ENCODE measurements at places on chromosomes 7 and 10. TPM values are rescaled to one million over a fixed set of nuclear protein-coding genes. Genes with fewer than 3 reads are reported as not detected.

The PKD2L1 gene
- not detected for total RNA-seq

The VPS37D gene
- total RNA-seq, result 10.0 TPM

The TMEM26 gene
- total RNA-seq, result 0.05 TPM

The CLEC5A gene
- total RNA-seq, result not detected

The CDC14C gene
- not detected for total RNA-seq

The CHRM2 gene
- total RNA-seq, result 0.14 TPM

The TCF7L2 gene
- 34.8 TPM for total RNA-seq

The EMX2 gene
- total RNA-seq, result 1.1 TPM

The APBB1IP gene
- not detected for total RNA-seq

The PRKG1 gene
- total RNA-seq, result 4.4 TPM

The POU6F2 gene
- total RNA-seq, result 7.6 TPM

The OGDHL gene
- 10.6 TPM for total RNA-seq

The CEP55 gene
- total RNA-seq, result 30.7 TPM

The DOCK4 gene
- total RNA-seq, result 15.3 TPM

DNA sequence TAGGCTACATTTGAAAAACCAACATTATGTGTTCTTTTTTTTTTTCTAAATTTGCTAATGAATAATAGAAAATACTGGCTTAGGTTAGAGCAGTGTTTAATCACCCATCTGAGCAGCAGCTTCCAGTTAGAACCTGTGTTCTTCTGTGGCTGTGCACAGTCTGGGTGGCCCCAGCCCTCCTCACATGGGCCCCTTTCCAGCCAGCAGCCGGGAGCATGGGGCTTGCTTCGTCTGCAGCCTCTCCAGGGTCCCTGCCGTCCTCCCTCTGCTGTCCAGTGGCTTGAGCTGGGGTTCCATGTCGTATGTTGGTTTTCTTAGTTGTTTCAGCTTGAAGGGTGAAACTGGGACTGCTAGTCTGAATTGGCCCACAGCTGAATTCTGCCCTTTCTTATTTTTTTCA lies 37.3 kb downstream of the BNIP3 start:
- H3K4me3 ChIP-seq, result no peak overlapping the region
- no peak overlapping the region for H3K27ac ChIP-seq
- H3K27me3 ChIP-seq, result no peaks in the 10 kb centered on the region
- DNase-seq, result no peak
- peaks cover 39% of the 10 kb centered on the region for H3K36me3 ChIP-seq
- H3K4me1 ChIP-seq, result no peaks in the 10 kb centered on the region

DNA sequence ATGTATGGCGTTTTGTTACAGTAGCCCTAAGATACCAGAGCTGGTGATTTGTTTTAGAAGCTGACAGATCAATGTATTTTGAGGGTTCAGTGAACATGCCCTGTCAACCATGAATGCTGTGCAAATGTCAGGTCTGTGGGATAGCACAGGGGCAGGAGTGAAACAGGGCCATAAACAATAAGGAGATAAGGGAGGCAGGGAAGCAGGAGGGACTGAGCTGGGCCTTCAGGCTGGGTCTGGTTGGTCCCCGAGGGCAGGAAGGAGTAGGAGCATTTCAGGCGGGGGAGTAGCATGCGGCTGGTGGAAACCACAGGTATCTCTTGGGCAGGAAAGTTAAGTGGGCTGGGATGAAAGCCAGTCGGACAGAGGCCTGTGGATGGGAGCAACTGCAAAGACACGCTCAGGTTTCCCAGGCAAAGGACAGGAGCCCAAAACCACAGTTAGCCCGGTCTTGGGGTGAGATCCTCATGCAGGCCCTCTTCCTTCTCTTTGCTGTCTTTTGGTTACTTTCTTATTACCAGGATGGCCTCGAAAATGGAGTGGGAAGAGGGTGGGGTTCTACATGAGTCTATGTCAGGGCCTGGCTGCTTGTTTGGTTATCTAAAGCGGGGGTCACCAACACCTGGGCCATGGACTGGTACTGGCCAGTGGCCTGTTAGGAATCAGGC lies 69.5 kb upstream of the SEPHS1 start:
- H3K36me3 ChIP-seq, result no peaks in the 10 kb centered on the region
- H3K4me3 ChIP-seq, result no peak overlapping the region
- no peaks in the 10 kb centered on the region for H3K4me1 ChIP-seq
- DNase-seq, result no peak

DNA sequence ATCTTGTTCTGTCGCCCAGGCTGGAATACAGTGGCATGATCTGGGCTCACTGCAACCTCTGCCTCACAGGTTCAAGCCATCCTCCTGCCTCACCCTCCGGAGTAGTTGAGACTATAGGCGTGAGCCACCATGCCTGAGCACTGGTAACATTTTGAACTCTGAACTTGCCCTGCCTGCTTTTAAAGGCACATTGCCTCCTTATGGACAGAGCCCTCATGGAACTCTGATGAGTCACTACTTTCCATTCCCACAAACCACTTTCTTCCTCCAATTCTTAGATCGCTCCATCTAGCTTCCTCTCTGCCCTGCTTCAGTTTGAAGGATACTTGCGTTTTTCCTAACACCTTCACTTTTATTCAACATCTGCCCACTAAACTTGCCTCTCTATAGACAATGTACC lies 38.1 kb downstream of the PRPS1L1 start:
- no peak overlapping the region for H3K27ac ChIP-seq
- no peaks in the 10 kb centered on the region for H3K27me3 ChIP-seq
- H3K4me3 ChIP-seq, result no peak overlapping the region
- peaks cover 11% of the 10 kb centered on the region for H3K4me1 ChIP-seq

- peaks cover 10% of the 10 kb centered on the region for H3K4me1 ChIP-seq
- H3K4me3 ChIP-seq, result no peak overlapping the region
- H3K27me3 ChIP-seq, result no peaks in the 10 kb centered on the region
- no peak for DNase-seq
These were observed 60.9 kb downstream of the BAMBI start for GRCh38 chr10:28738200-28738599.

DNA sequence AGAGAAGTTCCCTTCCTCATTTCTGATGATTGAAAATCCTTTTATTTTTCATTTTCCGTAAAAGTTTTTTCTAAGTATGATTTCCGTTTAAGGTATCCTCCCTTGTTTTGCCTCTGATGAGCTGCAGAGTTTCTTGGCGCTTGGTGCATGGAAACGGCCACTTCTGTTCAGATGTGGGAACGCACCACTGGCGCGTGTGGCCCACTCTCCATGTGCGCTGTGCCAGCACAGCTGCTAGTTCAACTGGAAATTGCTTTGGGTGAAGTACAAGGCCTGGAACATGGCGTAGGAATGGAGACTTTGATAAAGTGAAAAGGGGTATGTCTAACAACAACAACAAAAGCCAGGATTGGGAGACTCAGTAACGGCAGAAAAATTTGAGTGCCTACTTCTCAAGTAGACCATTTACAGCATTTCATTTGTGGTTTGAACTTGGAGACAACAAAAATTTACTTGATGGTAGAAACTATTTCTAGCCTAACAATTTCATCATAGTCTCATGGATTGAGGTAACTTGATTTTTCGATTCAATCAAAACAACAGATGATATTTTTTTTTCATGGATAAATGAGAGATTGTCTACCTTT lies 364.2 kb downstream of the SUGCT start:
- no peaks in the 10 kb centered on the region for H3K36me3 ChIP-seq
- H3K4me1 ChIP-seq, result no peaks in the 10 kb centered on the region
- no peak for DNase-seq
- no peak overlapping the region for H3K27ac ChIP-seq
- no peaks in the 10 kb centered on the region for H3K27me3 ChIP-seq

- H3K36me3 ChIP-seq, result no peaks in the 10 kb centered on the region
- no peak for DNase-seq
- H3K27ac ChIP-seq, result no peak overlapping the region
These were observed 67.8 kb downstream of the DOCK4 start for GRCh38 chr7:112138325-112138852.

GRCh38 chr7:37759526-37759925 lies 76.0 kb downstream of the GPR141 start:
- no peaks in the 10 kb centered on the region for H3K27me3 ChIP-seq
- H3K27ac ChIP-seq, result no peak overlapping the region
- H3K36me3 ChIP-seq, result no peaks in the 10 kb centered on the region
- H3K4me3 ChIP-seq, result no peak overlapping the region
- H3K4me1 ChIP-seq, result peaks cover 12% of the 10 kb centered on the region
- no peak for DNase-seq

DNA sequence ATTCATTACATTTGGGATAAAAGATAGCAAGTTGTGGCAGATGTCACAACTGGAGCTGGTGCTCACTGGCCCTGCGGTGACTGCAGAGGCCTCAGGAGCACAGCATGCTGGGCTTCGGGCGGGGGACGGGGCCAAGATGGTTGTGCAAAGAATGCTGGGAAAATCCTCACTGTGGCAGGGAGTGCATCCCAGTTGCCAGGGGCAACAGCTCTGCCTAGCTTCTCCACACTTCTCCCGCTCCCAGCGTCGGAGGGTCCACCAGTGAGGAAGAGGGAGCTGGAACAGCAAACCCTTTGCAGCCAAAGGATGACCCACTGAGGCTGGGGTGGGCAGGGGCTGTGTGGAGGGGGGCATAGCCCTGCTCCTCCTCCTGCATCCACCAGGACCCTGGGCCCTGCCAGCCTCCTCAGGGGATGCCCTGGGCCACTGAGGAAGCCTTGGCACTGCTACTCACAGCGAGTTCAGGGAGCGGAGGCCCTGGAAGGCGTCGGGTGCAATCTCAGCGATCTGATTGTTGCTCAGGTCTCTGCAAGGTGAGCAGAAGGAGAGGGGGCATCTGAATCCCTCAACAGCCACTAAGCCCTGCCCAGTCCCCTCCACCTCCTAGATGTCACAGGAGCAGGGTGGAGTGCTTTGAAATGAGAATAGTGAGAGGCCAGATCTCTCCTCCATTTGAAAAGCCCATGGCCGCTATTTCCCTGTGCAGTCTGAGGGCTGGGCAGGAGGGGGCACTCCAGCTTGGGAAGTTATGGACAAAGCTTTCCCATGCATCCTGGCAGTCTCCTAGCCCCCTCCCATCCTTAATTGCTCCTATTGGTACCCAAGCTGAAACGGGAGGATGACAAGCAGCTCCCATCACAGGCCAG lies 126.5 kb downstream of the SLIT1 start:
- DNase-seq, result no peak
- peak overlapping the region; percentile 27 for H3K27ac ChIP-seq
- no peaks in the 10 kb centered on the region for H3K4me1 ChIP-seq
- peaks cover under 1% of the 10 kb centered on the region for H3K36me3 ChIP-seq
- peaks cover 2% of the 10 kb centered on the region for H3K27me3 ChIP-seq

GRCh38 chr7:48365010-48365409 lies 193.8 kb downstream of the ABCA13 start:
- peaks cover 4% of the 10 kb centered on the region for H3K36me3 ChIP-seq
- H3K4me3 ChIP-seq, result no peak overlapping the region
- no peaks in the 10 kb centered on the region for H3K27me3 ChIP-seq
- DNase-seq, result no peak
- peaks cover 7% of the 10 kb centered on the region for H3K4me1 ChIP-seq
- no peak overlapping the region for H3K27ac ChIP-seq

- no peak overlapping the region for H3K4me3 ChIP-seq
- peaks cover 16% of the 10 kb centered on the region for H3K4me1 ChIP-seq
- peak overlapping the region; percentile 87 for H3K27ac ChIP-seq
These were observed 93.2 kb downstream of the DNAJB9 start for GRCh38 chr7:108662783-108663362.

GRCh38 chr7:126557271-126557670 lies 695.5 kb downstream of the GRM8 start:
- H3K27me3 ChIP-seq, result no peaks in the 10 kb centered on the region
- H3K36me3 ChIP-seq, result no peaks in the 10 kb centered on the region
- no peak overlapping the region for H3K27ac ChIP-seq
- no peaks in the 10 kb centered on the region for H3K4me1 ChIP-seq
- no peak overlapping the region for H3K4me3 ChIP-seq

DNA sequence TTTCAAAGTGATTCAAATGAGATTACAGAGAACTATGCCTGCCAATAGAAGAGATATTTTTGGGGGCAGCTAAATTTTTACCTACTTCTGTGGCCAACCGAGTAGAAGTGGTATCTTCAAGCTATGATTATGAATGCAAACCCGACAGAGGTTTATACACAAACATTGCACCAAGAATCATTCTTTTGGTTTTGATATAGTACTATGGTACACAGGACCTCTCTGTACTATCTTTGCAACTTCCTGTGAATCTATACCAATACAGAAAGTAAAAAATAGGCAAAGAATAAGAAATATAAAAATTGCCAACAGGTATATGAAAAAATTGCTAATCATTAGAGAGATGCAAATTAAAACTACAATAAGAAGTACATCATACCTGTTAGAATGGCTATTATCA lies 103.2 kb upstream of the VIPR2 start:
- H3K27me3 ChIP-seq, result peaks cover 87% of the 10 kb centered on the region
- H3K4me3 ChIP-seq, result no peak overlapping the region
- no peak overlapping the region for H3K27ac ChIP-seq

- DNase-seq, result no peak
- no peaks in the 10 kb centered on the region for H3K36me3 ChIP-seq
- H3K27me3 ChIP-seq, result no peaks in the 10 kb centered on the region
These were observed 34.1 kb downstream of the LRRC20 start for GRCh38 chr10:70348228-70348850.

DNA sequence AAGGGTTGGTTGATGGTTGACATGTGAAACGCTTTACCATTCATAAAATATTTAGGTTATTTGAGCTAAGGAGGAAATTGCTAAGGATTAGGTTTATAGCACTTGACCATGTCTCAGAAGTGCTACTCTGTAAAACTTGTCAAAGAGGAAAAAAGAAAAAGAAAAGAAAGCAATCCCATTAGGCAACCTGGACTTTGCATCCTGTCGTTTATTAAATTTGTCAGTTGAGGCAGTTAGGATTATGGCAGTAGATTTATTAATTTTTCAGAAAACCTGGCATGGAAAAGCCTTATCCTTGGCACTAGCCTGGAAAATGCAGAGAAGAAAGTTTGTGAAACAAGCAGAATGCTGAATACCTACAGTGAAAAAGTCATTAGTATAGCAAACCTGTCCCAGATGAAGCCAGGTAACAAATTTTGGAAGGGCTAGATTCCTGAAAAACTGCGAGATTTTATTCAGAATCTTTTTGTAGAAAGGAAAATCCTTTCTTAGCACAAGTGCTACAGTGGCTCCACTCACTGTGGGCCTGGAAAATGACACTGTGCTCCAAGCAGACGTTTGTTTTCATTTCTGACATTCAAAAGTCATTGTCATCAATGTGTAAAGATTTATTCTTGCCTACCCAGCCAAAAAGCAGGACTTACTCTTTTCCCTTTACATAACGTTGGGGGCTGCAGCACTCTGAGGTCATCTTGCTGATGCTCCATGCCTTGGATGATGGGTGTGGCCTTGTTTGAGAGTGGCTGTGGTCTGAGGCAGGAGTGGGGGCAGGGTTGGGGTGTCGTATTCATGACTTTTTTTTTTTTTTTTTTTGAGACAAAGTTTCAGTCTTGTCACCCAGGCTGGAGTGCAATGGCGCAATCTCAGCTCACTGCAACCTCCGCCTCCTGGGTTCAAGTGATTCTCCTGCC lies 664.9 kb downstream of the SUGCT start:
- H3K36me3 ChIP-seq, result no peaks in the 10 kb centered on the region
- no peak overlapping the region for H3K27ac ChIP-seq
- no peak overlapping the region for H3K4me3 ChIP-seq
- DNase-seq, result no peak
- no peaks in the 10 kb centered on the region for H3K27me3 ChIP-seq
- H3K4me1 ChIP-seq, result no peaks in the 10 kb centered on the region

- H3K4me3 ChIP-seq, result no peak overlapping the region
- H3K27me3 ChIP-seq, result no peaks in the 10 kb centered on the region
- peaks cover 7% of the 10 kb centered on the region for H3K4me1 ChIP-seq
- no peak overlapping the region for H3K27ac ChIP-seq
These were observed 221.5 kb upstream of the AOAH start for GRCh38 chr7:36945612-36946400.
